AG10803 (cell line): ENCODE measurements at places on chromosomes 5 and 9.

DNA sequence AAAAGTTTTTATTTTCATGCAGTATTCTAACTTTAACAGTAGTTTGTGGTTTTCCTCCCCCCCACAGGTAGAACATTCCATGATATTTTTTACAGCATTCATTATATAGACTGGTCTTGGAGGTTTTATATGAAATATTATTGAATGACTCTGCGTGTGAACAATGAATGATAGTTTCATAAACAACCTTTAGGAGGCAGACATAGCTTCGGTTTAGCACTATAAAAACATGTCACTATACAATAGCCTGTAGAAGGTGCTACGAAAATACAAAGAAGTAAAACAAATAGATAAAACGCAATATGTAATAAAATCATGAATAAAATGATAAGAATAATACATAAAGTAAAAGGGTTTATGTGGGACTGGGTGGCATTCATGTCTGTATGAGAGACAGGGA is 8.5 kb downstream of the KLF4 start:
- no peak for DNase-seq

DNA sequence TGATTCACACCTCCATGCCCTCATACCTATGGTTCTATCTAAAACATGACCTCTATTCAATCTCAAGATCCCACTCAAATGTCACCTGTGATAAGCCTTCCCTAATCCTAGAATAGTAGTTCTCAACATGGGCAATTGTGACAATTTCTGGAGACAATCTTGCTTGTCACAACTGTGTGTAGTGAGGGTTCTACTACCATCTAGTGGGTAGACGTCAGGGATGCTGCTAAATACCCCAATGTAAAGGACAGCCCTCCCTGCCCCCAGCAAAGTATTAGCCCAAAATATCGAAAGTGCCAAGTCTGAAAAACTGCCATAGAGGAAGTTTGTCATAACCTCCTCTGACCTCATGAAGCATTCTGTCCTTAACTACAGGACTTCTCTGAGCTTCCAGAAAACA is 32.0 kb downstream of the TBCA start:
- DNase-seq: no peak

DNA sequence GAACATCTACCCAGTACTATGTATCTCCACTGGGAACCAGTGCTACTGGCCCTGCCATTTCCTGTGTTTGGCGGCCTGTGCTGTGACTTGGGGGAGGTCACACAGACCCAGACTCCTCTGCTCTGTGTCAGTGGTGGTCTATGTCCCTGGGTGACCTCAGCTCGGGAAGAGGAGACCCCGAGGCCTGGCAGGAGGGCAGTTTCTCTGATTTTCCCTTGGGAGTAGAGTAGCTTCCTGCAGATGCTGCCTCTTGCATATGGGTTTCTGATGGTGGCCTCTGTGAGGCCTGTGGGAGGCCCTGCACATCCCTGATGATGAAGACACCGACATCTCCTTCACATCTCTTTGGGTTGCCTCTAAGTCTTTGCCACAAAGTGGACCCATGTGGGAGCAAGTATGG is 13.0 kb upstream of the SMIM32 start:
- no peak for DNase-seq

DNA sequence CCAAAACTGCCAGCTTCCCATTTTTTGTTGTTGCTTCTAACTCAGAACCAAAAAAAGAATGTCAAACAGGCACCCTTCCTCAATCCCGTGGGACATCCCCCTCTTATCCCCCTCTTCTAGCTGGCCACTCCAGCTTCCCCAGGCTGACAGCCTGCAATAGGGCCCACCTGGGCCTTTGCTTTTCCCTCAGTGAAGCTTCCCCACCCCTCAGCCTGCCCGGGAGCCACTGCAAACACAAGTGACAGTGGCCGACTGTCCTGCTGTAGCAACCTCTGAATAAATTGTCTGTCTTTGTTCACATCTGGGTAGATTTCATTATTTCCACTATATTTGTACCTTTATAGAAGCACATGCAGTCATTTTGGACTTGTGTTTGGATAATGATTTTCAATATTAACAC is 245.3 kb downstream of the GADD45G start:
- DNase-seq: no peak

DNA sequence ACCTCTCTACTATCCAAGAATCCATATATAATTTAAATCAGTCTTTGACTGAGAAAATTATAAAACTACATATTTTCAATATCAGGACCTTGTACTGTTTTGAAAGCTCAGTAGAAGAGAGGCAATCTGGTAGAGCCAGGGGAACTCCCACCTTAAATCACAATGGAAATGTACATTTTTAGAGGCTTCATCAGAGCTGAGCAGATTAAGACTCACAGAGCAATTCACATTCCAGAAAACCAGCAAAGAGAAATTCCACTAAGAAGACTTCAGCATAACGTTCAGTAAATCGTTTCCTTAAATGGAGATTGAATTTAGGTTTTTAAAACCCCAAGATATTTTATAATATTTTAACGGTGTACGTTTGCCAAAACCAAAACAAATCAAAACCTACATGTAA is 227.8 kb upstream of the TRPM3 start:
- peak; percentile 82 for DNase-seq

- DNase-seq: peak; percentile 65
Measured at GRCh38 chr5:141512390-141512910, 23.6 kb downstream of the PCDHGC5 start.

DNA sequence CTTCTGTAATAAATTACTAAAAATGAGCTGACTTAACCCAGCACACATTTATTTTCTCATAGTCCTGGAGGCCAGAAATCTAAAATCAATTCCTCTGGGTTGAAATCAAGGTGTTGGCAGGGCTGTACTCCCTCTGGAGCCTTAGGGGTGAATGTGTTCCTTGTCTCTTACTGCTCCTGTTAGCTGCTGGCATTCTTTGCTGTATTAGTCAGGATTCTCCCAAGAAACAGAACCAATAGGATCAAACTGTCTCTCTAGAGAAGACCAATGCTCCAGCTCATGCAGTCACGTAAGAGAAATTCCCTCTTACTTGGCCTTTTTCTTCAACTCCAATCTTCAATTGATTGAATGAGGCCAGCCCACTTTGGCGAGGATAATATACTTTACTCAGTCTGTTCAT is 15.3 kb upstream of the CD180 start:
- peak; percentile 77 for DNase-seq
